ENCODE measurements at places on chromosomes 11 and 22.

GRCh38 chr11:27475622-27476021, 3.0 kb upstream of the LGR4 start:
- DNase-seq, result no peak

- peak; percentile 35 for DNase-seq
These were observed at the start of gene NUP160 for GRCh38 chr11:47847892-47848699. Gene NUP160 (minus strand): TSS chr11:47848350. CDS start chr11:47848318, 32 bp downstream.

- DNase-seq, result no peak
These were observed 7.6 kb upstream of the SERPINH1 start for GRCh38 chr11:75554258-75555022.

GRCh38 chr11:102416976-102417375, 35.6 kb downstream of the TMEM123 start:
- DNase-seq, result no peak

- DNase-seq, result peak; percentile 42
These were observed 116.2 kb downstream of the FAT3 start for GRCh38 chr11:92340839-92341238.

- DNase-seq, result no peak
These were observed 2.5 kb downstream of the ST13 start for GRCh38 chr22:40853961-40854360.

- DNase-seq, result no peak
These were observed 227.6 kb downstream of the SBF2 start for GRCh38 chr11:10066441-10066840.

- peak; percentile 95 for DNase-seq
These were observed 1.4 kb downstream of the TSPAN4 start for GRCh38 chr11:843818-844692.

DNA sequence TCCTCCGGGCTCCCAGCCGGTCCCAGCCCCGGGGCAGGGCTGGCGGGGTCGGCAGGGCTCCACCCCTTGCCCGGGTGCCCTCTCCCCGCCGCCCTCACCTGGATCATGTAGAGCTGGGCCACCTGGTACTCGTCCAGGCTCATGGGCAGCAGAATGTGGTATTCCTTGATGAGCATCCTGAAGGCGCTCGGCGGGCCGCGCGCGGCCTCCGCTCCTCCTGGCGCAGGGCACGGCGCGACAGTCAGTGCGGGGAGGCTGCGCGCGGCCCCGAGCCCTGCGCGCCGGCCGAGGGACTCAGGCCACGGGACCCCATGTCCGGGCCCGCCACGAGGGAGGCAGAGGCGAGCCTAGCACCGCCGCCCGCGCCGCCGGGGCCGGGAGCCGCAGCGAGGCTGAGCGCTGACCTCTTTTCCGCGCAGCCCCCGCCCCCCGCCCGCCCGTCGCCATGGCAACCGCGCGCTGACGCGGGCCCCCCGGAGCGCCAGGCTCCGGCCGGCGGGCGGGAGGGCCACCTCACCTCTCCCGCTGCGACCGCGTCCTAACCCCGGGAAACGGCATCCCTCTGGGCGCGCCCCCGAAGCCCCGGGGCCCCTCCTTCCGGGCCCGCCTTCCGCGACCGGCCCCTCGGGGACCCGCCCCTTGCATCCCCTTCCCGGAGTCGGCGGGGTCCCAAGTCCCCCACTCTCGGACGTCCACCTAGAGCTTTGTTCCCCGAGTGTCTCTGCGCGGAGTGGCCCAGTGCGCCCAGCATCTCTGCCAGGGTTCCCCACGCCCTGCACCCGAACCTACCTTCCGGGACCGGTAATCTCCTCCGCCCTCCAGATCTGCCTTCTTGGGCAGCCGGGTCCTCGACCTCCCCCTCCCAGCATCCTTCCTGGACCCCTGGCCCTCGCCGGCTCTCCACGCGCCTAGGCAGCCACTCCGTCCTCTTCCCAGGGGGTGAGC, 886 bp downstream of the PITPNM1 start:
- DNase-seq, result no peak

- DNase-seq, result no peak
These were observed 62.9 kb downstream of the JAM3 start for GRCh38 chr11:134131628-134132244.

- no peak for DNase-seq
These were observed 9.4 kb upstream of the FANCF start for GRCh38 chr11:22634897-22635629.

DNA sequence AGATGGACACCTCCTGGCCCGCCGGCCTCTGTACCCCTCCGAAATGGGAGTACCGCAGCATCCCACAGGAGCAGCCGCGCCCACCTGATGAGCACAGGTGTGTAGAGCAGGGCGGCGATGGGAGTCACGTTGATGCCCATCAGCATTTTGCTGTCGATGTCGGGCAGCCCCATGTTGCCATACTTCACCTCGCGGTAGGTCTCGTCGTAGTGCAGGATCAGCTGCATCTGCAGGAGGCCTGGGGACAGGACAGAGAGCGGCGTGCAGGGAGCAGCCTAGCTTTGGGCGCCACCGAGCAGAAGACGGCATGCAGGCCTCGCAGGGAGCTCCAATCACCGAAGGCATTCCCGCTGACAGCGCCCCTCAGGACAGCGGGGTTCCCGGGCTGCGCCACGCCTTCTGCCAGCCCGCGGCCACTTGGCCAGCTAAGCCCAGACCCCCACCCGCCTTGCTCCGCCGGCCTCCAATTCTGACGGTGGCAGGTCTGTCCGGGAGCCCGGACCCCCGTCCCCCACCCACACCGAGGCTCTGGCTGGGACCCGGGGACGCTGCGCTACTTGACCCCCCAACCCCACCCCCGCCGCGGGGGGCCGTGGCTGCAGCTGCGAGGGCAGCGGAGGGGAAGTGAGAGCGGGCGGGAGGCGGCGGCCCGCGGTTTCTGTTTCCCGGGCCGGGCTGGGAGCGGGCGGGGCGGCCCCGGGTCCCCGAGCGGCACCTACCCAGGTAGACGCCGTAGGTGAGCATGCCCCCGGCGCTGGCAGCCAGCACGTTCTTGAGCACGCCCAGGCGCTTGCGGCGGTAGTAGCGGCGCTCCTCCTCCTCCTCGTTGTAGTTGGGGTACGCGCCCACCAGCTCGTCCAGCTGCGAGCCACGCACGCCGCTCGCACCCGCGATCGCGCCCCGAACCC, 705 bp downstream of the UNC93B1 start:
- no peak for DNase-seq

- DNase-seq, result no peak
These were observed 75.1 kb downstream of the KIRREL3 start for GRCh38 chr11:126925321-126926093.

- DNase-seq, result no peak
These were observed 253.4 kb downstream of the FAM76B start for GRCh38 chr11:95536047-95536690.

Data from iPS DF 19.7 (cell line).